ENCODE measurements at places on chromosomes 3 and 15.
A peak's percentile ranks its signal among the peaks of the same experiment; 100 is the strongest.

DNA sequence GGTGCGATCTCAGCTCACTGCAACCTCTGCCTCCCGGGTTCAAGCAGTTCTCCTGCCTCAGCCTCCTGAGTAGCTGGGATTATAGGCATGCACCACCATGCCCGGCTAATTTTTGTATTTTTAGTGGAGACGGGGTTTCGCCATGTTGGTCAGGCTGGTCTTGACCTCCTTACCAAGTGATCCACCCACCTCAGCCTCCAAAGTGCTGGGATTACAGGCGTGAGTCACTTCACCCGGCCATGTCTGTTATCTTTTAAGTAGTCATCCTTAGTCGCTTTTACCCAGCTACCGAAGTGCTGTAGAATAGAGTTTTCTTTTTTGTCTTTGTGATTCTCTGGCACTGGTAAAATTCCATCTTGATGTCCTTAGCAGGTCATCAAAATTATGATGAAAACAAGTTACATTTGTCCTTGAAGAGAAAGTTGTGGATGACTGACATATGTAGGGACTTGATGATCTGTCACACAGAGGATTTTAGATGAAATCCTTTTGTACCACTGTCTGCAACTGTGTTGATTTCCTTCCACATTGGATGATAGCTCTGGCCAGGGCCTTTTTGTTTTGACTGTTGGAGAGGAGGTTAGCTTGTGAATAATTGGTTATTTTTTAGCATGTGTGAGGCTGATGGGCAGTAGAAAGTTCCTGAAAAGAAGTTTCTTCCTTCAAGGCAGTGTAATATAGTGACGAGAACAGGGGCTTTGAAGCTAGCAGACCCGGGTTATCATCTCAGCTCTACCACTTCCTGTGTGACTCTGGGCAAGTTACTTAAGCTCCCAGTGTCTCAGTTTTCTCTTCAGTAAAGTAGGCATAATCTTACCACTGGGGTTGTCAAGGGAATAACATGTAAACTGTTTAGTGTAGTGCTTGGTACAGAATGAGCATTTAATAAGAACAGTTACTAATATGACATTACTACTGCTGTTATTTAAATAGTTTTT lies 18.8 kb downstream of the ATG7 start:
- no peak for DNase-seq

GRCh38 chr3:82556113-82556512 lies 794.7 kb upstream of the GBE1 start:
- no peak for DNase-seq

DNA sequence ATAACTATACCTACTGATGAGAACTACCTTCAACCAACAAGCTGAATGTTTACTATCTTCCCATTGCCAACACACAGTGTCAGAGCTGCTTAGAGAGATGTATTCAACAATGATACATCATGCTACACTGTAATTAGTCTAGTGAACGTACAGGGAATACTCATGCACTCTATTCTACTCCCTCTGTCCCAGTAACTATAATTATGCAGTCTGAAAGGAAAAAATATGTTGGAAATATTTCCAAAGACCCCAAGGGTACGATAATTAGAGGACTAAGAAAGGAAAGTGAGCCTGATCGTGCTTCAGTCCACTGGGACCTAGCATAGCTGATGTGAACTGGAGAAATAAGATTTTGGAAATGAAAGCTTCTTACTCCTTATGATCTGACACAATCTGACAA lies 36.9 kb upstream of the FSIP1 start:
- no peak for DNase-seq

- DNase-seq, result no peak
These were observed 30.3 kb downstream of the TPRA1 start for GRCh38 chr3:127560051-127560787.

- DNase-seq, result no peak
These were observed 188.7 kb downstream of the UBE3A start for GRCh38 chr15:25250011-25250596.

DNA sequence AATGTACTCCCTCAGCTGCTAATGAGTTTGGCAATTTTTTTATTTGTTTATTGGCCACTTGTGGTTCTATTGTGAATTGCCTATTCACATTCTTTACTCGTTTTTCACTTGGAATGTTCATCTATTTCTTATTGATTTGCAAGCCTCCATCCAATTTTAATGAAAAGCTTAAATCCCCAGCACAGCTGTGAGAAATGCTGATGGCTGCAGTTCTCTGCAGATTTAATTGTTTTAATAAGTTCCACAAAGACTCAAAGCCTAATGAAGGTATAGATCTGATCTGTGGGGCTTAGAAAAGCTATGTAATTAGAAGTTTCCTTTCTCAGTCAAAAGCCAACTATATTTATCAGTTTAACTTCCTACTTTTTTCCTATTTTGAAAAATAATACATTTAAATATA lies 41.5 kb downstream of the LYZL4 start:
- DNase-seq, result no peak

GRCh38 chr15:56034514-56034913 lies 41.1 kb upstream of the NEDD4 start:
- DNase-seq, result no peak

GRCh38 chr15:31344266-31344665 lies 17.6 kb downstream of the KLF13 start:
- no peak for DNase-seq

DNA sequence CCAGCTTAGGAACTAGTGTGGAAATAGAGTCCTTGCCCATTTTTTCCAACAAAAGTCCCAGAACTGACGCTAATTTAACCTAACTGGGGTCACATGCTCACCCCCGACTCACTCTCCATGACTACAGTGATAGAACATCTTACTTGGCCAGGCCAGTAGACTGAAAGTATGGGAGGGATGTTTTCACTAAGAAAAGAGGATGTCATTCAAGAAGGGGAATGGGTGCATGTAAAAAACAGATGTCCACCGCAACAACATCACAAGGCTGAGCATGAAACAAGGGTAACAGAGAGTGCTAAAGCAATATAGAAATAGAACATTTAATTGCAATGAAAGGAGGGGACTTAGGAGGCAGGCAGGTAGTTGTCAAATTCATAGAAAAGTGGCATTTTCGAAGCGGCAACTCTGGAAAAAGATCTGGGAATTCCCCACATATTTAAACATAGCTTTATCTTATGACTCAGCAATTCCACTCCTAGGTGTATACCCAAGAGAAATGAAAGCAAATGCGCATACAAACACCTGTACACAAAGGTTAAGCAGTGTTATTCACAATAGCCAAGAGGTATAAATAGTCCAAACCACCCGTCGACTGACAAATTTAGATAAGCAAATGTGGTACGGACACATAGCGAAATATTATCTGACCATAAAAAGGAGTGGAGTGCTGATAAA lies 41.1 kb upstream of the UBE2E2 start:
- DNase-seq, result no peak

DNA sequence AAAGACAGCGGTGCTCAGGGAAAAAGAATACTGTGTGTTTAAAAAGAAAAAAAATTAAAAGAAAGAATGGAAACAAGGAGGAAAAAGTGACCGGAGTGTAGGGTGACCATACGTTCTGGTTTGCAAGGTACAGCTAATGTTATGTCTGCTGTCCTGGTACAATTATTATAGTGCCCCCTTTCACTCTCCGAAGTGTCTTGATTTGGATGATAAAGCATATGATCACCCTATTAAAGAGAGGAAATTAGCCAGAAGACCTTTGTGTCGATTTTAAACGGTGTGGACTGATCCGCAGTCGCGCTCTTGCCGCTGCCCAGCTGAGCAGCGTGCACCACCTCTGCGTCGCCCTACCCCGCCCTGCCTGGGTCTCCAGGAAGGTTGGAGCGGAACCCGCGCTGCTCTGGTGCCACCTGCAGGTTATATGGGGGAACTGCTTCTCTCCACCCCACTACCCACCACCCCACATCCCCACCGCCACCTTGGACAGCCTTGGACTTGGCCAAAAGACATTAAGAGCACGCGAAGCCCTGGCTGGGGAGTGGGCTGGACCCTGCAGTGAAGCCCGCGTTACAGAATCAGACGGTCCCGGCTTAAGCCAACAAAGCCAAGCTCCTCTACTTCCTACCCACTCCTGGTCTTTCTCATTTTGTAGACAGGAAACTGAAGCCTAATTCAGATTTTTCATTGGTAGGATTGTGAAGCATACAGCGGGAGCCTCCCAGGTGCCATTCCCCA lies 41.2 kb upstream of the UBE2Q2 start:
- peak; percentile 63 for DNase-seq

DNA sequence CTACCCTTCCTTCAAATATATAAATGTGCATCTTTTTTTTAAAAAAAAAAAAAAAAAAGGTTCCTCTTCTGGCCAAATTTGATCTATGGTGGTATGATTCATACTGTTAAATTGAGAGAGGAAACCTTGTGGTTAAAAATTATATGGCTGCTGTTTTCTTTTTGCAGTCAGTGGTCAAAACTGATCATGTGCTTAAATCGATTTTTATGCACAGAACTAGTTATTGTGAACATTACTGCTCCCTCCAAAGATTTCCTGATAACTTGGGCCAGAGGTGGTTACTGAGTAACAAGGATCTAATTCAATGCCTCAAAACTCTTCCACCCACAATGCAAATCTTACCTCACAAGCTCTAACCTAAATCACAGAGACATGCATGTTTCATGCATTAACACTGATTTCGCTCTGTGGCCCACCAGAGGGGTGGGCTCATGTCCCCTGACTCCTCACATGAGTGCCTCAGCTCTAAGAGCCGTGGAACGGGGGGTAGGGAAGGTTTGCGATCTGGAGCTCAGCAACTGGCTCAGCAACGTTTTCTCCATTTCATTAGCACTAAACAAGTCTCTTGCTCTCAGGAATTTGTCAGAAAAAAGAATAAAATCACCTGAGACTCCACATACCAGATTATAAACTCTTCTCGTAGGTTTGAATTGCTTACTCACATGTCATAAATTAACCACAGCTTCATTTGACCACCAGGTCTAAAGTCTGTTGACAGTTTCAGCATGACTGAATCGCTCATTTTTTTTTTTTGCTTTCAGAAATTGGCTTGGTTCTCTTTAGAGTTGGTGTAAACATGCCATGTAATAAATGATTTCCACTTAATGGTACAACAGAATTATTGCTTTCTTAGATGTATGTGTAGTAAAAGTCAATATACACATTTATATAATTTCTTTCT lies 280.4 kb downstream of the CD47 start:
- DNase-seq, result no peak

DNA sequence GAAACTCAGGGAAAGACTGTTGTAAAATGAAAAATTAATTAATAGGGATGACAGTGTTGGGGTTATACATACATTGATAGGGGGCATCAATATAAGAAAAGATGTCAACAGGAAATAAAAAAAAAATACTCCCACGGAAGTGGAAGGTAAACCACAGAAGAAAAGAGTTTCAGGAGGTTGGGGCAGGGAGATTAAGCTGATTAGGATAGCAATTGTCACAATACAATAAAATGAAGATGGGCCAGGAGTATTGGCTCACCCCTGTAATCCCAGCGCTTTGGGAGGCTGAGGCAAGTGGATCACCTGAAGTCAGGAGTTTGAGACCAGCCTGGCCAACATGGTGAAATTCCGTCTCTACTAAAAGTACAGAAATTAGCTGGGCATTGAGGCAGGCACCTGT lies 536.1 kb downstream of the AGBL1 start:
- no peak for DNase-seq

GRCh38 chr3:39105687-39106063 lies 1.8 kb downstream of the GORASP1 start:
- DNase-seq, result no peak

- DNase-seq, result no peak
These were observed 193.4 kb downstream of the ZNF621 start for GRCh38 chr3:40718209-40718608.

- no peak for DNase-seq
These were observed 89.6 kb downstream of the AAGAB start for GRCh38 chr15:67164811-67165253.

DNA sequence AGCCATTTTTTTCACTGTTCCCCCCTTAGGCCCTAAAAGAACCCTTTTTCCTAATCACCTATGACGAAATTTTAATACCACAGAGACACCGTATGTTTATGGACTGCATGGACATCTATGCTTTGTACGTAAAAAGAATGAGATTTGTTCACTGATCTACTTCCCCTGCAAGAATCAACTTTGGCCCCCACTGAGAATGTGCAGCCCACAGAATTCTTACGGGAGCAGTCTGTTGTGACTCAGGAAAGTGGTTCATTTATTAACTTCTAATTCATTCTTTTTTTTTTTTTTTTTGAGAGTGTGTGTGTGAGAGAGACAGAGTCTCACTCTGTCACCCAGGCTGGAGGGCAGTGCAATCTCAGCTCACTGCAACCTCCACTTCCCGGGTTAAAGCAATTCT lies 17.6 kb downstream of the EIF4E3 start:
- DNase-seq, result no peak

- no peak for DNase-seq
These were observed 249.1 kb downstream of the PLCL2 start for GRCh38 chr3:17133632-17134545.

DNA sequence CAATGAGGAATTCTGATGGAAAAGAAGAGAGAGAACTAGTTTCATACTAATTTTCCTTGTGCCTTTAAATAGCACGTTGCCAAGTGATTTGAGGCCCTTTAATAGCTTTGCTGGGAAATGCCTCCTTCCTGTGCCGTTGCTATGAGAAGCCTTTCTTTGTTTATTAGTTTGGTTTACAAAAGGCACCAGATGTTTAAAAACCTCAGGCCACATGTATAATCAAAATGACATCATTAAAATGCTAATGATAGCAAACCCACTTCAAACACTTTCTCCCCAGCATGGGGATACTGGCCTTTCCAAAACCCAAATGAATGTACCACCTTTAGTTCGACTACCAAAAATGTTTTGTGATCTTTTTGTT lies 50.0 kb upstream of the TBC1D23 start:
- DNase-seq, result no peak

GRCh38 chr15:27025481-27025966 lies 54.5 kb downstream of the GABRG3 start:
- no peak for DNase-seq

- DNase-seq, result peak; percentile 46
These were observed at the start of gene DNAJA4 for GRCh38 chr15:78264304-78265136. Gene DNAJA4, plus strand, starts transcription at chr15:78264562. Its CDS starts 202 bp downstream, at chr15:78264764.

GRCh38 chr3:52493232-52494017 lies 1.7 kb upstream of the STAB1 start:
- DNase-seq, result no peak

GRCh38 chr3:169082634-169083033 lies 580.9 kb downstream of the MECOM start:
- DNase-seq, result no peak

DNA sequence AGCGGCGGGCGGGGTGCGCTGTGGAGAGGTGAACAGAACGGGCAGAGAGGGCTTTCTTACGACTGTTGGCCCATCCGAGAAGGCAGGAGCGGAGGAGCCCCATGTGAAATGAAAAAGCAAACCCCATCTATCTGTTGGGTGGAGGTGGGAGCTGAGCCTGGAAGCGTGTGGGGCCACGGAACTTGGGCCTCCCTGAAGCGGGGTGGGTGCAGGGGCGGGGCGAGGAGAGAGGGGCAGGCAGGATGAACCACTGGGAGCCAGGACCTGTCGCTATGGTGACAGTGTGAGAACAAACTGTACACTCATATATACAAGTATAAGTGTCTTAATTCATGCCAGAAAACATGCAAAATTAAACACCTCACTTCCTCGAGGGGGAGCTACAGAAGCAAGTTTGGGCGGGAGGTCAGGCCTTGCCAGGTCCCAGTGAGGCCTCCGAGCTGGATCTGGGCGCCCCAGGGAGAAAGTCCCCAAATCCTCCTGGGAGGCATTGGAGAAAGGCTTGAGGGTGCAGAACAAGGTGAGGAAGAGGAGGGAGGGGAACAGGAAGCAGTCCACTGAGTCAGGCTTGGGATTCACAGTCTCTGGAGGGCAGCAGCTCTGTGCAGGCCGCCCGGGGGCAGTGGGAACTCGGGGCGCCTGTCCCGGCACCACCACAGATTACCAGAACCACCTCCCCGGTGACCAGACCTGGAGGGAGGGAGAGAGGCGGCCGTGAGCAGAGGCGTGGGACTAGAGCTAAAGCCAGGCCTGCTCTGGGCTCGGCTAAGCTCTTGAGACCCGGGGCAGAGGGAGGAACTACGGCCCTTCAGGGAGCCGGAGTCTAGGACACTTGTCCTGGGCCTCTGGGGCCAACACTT lies 34.8 kb downstream of the RBPMS2 start:
- DNase-seq, result no peak

Data from stimulated activated CD8-positive, alpha-beta memory T cell treated with anti-CD3 and anti-CD28 coated beads, Interleukin-4, amount 100 ng/mL, for 24 hours (primary cell).